ENCODE measurements at places on chromosomes 1 and 21.

DNA sequence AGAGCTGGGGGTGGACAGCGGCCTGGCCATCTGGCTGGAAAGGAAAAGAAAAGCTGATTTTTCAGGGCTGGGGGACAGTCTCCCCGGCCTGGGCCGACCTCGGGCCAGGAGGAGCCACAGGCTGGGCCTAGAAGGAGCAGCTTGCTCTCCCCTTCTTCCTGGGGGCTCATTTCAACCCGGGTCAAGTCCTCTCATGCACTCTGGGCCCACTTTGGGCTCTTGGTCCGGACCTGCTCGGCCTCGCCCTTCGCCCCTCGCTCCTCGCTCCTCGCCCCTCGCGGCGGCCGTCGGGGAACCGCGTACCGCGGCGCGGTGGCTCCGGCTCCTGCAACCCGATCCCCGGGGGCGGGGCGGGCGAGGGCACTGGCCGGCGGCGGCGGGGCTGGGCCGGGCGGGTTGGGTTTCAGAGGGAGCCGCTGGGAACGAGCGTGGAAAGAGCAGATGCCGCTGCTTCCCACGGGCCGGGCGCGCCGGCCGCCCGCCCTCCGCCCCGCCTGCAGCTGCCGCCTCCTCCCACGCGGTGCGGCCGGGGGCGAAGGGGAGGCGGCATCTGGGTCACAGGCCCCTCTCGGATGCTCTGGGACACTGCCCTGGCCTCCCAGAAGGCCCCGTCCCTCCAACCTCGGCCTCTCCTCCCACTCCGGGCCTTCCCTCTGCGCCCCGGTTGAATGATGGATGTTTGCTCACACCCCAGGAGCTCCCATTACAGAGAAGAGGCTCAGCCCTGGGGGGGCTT, 6.6 kb downstream of the HEYL start:
- DNase-seq, result no peak

- no peak for DNase-seq
These were observed 61.6 kb downstream of the RNF187 start for GRCh38 chr1:228548788-228549187.

DNA sequence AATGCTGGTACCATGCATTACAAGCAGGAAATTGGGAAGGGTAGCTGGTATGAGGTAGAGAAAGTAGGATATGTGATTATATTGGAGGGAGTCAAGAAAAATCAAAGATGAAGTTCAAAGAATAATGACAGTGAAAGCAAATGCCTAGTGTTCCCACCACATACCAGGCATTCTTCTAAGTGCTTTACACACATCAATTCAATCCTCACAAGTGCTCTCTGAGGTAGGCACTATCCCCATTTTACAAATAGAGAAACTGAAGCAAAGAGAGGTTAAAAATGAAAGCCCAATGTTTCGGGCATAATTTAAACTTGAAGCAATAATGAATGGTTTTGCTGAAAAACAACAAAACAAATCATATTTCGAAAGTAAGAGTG, 40.1 kb upstream of the MCOLN3 start:
- DNase-seq, result no peak

GRCh38 chr1:91885213-91885715, 687 bp downstream of the TGFBR3 start:
- DNase-seq, result no peak

GRCh38 chr1:229896306-229896705, 170.7 kb upstream of the GALNT2 start:
- no peak for DNase-seq

- DNase-seq, result no peak
These were observed 743.1 kb upstream of the B3GALT2 start for GRCh38 chr1:193929374-193930033.

DNA sequence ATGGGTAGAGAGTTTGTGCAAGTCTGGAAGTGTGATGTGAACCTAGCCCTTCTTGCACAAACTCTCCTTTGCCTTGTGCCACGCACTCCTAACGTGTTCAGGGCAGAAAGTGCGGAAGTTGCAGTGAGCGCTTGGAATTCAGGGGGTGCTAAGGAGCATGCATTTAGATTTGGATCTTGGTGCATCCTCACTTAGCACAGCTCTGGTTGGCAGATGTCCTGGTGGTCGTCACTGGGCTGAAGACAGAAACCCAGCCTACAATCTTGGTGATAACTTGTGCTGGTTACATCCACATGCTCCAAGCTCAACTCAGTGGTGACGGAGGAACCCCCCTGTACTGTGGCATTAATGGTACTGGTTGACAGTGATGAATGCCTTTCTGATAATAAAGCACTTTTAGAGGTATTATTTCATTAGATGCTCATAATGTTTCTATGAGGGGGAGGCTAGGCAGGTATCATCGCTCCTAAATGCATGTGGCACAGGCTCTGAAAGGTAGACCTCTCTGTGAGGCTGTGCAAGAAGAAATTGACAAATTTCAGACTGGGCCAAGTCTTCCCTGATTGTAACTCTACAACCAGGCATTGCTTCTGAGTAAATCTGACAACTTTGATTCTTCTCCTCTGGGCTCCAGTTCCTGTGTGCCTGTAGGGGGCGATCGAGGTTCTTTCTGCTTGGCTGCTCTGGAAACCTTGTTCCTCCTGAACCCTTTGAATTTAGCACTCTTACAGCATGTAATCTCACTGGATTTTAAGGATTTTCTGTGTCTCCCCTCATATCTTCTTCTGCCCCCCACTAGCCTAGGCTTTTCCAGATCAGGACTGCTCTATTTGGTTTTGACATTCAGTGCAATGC, 40.6 kb downstream of the MAPKAPK2 start:
- DNase-seq, result no peak

GRCh38 chr1:224116131-224116530, 2.2 kb downstream of the FBXO28 start:
- DNase-seq, result peak; percentile 23

Measured in non-pigmented ciliary epithelial cell (primary cell).